ENCODE measurements at places on chromosomes 6 and 20.

DNA sequence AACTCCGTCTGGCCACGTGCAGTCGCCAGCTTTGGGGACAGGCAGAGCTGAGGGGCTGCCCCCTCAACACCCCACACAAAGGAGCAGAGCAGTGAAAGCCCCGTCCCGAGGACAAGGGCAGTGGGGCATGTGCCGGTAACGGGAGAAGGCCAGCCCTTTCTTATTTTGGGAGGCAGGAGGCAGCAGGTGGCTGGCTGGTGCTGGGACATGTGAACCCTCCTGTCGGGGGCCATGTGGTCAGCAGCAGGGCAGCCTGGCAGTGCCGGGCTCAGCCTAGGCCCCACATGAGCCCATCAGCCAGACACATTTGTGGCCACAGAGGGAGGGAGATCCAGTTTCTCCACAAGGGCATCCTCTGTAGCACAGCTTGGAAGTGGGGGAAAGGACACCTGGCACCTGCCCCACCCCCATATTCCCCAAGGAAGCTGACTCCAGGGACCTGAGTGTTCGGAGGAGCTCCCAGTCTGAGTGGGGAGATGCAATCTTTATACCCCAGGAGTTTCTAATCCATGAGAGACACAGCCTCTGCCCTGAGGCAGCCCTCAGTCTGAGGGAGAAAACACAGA is 137.6 kb downstream of the MRPL14 start:
- DNase-seq: no peak

GRCh38 chr6:73586416-73586974 is 65.7 kb upstream of the EEF1A1 start:
- no peak for DNase-seq

- DNase-seq: no peak
Measured at GRCh38 chr6:124795643-124796463, 166.4 kb upstream of the RNF217 start.

DNA sequence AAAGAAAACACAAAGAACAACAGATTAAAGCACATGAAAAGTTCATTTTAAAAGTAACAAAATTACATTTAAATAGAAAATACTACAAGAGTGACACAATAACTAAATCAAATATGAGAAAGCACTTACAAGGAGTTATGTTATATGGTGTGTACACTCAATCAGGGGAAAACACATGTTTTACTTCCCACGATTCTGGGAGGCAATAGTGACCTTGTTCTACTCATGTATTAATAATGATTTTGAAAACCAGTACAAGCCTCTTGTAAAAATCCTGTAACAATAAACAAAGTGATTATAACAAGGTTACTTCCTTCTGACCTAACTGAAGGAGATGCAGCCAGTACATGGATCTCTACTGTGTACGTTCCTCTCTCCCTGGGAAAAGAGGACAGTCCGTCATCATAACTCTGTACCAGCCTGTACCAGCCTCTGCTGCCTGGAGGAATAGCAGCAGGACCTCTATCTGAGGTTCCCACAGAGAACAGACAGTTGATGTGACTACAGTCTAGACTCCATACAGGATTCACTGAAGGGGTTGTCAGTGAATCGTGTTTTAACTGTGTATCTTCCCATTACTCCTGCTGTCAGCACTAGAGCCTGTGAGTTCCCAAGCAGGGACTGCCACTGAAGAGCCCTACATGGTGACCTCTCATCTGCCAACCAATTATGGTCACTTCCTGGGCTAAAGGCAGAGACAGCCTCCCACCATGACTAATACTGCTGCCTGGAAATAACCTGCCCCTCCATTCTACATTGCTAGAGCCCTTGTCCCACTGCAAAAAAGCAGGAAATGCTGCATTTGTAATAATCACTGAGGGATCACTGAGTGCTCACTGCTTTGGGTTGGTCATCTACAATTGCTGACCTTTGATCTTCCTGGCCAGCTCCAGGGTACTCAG is 149.7 kb downstream of the KIF16B start:
- no peak for DNase-seq

GRCh38 chr6:143621159-143621873 is 56.4 kb upstream of the PHACTR2 start:
- no peak for DNase-seq

DNA sequence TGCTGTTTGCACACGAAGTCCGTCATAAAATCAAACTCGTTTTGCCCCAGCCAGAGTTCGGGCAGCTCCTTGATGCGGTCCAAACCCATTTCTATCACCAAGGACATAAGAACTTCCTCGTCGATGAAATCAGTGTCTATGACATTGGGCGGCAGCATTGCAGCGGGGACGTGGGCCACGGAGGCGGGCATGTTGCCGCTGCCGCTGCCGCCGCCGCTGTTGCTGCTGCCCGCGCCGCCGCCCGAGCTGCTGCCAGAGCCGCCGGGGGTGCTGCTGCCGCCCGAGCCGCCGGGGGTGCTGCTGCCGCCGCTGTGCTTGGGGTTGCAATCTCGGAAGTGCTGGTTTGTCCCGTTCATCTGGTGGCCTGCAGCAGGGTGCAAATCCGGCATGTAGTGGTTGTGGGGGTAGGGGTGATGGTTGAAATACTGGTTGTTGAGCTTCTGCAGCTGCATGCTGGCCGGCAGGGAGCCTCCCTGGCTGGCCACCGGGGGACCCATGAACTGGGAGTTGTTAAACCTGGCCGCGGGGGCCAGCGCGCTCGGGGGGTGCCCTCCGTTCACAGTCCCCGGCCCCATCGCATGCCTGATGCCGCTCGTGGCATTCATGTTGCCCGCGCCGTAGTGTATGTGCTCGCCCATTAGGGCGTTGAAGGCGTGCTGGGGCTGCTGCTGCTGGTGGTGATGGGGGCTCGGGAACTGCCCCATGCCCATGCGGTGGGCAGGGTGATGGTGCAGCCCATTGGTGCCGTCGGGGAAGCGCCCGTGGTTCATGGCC is 1.1 kb downstream of the CITED2 start:
- DNase-seq: no peak

DNA sequence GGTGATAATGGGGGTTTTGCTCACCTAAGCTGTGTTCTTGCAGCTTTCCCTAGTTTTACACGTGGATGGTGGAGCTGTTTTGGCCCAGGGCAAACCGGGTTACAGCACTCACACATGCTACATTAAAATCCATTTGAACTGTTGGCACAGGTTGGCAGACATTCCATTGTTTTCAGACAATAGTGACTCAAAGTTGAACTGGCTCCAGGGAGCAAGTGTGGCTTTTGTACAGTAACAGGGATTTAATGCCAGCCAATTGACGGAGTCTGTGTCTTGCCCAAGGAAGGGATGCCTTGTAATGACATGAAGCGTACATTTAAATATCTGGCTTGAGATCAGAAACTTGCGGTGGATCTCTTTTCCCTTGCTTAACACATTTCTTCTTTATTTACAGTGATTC is 183.1 kb downstream of the DTNBP1 start:
- DNase-seq: no peak

DNA sequence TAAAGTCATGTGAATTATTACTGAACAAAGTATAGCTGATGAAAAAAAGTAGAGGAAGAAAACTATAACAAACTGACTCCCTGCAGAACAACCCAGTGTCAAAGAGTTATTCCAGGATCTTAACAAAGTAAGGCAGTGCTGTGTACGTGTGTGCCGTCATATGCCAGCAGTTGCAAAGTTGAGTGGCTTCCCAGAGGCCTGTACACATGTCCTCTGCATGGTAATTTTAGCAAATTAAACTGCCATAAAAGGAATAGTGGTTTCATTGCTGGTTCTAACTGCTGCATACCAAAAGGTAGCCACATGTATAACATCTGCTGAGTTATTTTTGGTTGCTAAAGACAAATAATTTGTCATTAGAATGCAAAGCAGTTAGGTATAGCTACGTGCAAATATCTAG is 44.8 kb downstream of the RIPOR2 start:
- DNase-seq: no peak

DNA sequence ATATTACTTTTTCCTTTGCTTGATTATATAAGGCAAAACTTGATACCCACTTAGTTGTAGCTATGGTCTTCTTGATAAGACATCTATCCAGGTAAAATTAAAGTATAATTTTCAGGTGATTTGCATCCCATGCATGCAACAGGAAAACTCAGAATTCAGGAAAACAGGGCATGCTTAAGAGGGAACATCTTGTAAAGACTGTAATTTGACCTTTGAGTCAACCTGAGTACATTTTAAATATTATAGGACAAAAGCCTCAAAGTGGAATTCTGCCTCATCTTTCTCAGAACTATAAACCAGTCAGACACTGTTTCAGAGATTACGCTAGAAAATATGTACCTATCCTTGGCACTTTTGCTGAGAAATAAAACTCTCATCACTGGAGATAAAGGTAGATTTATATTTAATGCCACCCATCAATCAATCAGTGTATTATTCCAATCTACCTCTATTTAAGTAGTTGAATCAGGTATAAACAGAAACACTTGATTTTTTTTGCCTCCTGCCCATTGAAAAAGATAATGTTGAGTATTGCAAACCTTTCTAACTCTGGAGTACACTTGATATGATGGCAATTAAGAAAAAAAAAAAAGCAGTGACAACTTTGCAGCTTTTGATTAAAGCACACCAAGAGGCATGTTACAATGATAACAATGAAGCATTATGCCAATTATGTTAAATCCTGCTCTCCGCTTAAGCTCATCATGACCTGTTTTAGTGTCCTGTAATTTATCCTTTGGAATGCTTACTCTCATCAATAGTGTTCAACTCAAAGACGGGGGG is 2.8 kb downstream of the CITED2 start:
- DNase-seq: no peak

GRCh38 chr6:35258336-35258735 is 1.2 kb upstream of the ZNF76 start:
- DNase-seq: no peak

GRCh38 chr6:3471711-3472110 is 14.9 kb upstream of the SLC22A23 start:
- no peak for DNase-seq

- no peak for DNase-seq
Measured at GRCh38 chr6:84042603-84043002, 9.0 kb downstream of the MRAP2 start.

DNA sequence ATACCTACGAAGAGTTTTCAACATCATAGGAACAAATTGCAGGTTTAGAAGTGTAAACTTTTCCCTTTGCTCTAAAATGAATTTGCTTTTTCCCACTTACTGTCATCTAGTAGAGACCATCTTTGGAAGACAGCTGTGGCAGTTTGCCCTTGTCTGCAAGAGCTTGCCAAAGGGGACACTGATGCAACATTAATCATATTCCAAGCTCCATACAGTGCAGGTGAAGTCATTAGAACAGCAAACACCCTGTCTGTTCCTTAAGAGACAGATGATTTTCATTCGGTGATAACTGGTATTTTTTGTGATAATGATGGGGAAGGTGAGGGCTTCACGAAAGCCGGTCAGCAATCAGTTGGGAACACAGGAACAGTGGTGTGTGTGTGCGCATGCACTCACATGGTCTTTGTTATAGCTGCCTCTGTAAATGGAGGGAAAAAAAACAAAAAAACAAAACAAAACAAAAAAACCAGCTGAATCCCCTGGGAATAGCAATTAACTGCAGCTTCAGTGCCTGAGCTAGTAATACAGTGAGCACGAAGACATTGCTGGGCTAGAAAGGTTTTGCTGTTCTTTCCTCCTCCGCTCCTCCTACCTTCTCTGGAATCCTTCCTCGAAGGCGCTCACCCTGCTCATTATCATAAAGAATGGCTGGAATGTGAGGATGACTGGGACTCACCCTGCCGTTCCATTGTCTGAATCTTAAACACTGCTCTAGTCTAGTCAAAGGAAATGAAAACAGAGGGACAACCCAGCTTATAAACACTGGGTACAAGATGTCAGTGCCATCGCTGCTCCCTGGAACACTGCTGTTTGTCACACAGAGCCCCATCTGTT is 35.2 kb upstream of the KIF13A start:
- no peak for DNase-seq

DNA sequence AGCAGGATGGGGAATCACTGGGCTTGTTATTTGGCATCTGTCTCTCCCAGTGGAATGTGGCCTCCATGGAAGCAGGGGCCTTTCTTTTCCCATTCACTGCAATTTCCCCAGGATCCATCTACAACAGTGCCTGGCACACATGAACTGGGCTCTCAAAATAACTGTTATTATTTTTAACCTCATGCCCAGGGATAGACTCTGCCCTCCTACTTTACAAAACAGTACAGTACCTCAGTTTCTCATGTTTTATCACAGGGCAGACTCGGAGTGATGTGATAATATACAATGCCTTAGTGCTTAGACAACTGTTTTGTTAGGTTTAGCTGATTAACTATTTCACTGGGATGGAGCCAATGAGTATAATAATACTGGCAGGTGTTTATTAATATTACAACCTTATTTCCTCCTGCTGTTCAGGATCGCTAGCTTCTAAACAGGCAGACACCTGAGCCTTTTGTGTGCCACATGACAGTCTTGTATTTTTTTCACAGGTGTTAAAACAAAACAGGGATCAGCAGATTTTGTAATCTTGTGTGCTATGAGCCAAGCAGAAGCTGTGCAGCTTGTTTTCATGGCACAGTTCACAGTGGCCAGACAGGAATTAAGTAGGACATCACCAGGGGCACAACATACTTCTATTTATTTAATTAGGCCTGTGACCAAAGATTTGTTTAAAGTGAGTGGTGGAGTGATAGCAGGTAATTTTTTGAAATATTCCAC is 157.7 kb upstream of the EYA4 start:
- no peak for DNase-seq

GRCh38 chr6:136964398-136964797 is 42.3 kb downstream of the SLC35D3 start:
- DNase-seq: no peak

GRCh38 chr6:55250400-55250799 is 76.1 kb downstream of the HCRTR2 start:
- no peak for DNase-seq

DNA sequence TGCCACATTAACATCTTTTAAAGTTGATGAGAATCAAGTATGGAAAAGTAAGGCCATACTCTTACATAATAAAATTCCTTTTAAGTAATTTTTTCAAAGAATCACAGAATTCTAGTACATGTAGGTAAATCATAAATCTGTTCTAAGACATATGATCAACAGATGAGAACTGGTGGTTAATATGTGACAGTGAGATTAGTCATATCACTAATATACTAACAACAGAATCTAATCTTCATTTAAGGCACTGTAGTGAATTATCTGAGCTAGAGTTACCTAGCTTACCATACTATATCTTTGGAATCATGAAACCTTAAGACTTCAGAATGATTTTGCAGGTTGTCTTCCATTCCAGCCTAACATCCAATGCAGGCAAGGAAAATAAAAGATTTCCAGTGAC is 11.6 kb downstream of the PLN start:
- DNase-seq: no peak

DNA sequence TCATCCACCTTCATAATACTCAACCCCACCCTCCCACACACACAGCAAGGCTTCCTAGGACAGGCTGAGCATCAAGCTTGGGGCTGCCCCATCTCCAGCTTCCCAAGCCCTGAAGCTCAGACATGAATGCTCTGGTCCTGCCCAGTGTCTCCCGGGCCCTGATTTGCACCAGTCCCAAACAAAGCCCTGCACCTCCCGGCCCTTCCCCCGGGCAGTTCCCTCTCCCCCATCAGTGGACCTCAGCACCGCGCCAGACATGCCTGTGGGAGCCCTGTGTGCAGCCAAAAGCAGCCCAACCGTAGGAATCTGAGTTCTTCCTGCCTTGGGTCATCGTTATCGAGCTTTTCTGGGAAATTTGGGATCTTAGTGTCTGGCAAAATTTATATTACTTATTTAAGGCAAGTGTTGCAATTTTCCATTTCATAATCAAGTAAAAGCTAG is 63.5 kb downstream of the THBS2 start:
- no peak for DNase-seq

Data from NCI-H187 treated with DMSO at 0.1 percent for 48 hours (cell line).